ENCODE measurements at places on chromosomes 2 and 18.

DNA sequence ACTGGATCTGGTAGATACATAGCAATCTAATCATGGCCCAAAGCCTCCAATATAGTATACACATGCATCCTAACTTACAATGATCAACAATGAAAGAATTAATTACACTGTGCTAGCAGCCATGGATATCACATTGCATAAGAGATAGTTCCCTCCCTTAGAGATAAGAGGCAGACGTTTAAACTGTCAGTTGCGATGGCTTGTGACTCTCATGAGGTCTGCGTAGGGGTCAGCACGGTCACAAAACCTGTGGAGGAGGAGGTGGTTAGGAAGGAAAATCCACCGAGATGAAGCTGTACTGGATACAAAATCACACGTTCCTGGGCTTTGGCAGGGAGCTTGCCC lies 800 bp upstream of the RALB start:
- no peak for DNase-seq

DNA sequence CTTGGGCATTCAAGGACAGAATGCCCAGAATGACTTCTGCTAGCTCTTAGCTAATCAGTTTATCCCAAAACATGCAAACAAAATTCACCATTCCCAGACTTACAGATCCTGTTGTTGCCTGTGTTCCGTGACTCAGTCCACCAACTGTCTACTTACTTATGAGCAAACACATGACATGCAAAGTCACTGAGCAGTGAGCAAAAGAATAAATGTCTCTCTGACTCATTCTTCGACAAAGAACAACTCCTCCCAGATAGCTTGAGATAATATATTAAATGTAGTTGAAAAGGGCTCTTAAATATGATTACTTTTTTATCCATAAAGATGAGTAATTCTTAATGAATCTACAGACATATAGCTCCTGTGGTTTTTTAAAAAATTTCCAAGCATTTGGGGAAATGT lies 9.0 kb upstream of the CREG2 start:
- peak; percentile 83 for DNase-seq

- DNase-seq: no peak
These were observed 694.2 kb upstream of the GYPC start for GRCh38 chr2:125961739-125962138.

GRCh38 chr2:59025157-59025757 lies 784.1 kb upstream of the FANCL start:
- DNase-seq: peak; percentile 25

DNA sequence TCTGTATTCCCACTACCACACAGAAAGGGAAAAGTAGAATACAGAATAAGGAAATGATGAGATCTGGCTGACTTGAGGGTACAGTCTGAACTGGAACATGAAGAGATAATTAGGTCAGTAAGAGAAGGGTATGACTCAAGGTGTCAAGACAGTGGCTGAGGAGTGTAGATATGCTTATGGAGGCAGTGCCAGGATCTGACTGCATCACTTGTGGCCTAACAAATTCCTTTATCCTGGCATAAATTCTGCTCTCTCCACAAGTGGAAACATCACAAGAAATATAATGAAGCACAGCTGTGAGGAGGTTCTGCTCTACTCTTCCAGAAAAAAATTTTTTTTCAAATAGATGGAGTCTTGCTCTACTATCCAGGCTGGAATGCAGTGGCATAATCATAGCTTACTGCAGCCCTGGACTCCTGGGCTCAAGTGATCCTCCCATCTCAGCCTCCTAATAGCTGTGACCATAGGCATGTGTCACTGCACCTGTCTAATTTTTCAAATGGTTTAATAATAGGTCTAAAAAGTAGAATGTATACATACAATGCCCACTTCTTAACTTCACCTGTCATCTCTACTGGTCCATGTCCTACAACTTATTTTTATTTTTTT lies 85.3 kb downstream of the C2orf74 start:
- DNase-seq: peak; percentile 65

DNA sequence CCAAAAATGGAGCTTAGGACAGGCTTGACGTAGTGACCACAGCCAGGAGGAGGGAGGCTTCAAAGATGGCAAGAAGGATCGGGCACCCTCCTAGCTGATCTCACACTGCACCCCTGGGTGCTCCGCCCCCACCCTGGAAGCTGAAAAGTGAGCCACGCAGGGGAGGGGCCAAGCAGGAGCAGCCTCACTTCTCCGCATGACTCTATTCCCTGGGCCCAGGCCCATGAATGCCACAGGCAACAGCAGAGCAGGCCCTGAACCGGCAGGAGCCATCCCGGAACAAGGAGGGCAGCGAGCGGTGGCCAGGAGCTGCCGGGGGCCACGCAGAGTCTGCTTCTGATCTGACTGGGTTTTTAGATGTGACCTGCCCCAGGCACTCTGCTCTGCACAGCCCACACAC lies 30.0 kb downstream of the BIN1 start:
- no peak for DNase-seq

GRCh38 chr18:5738526-5738925 lies 156.8 kb downstream of the TMEM200C start:
- DNase-seq: no peak

GRCh38 chr2:48993576-48993975 lies 160.7 kb downstream of the FSHR start:
- no peak for DNase-seq

DNA sequence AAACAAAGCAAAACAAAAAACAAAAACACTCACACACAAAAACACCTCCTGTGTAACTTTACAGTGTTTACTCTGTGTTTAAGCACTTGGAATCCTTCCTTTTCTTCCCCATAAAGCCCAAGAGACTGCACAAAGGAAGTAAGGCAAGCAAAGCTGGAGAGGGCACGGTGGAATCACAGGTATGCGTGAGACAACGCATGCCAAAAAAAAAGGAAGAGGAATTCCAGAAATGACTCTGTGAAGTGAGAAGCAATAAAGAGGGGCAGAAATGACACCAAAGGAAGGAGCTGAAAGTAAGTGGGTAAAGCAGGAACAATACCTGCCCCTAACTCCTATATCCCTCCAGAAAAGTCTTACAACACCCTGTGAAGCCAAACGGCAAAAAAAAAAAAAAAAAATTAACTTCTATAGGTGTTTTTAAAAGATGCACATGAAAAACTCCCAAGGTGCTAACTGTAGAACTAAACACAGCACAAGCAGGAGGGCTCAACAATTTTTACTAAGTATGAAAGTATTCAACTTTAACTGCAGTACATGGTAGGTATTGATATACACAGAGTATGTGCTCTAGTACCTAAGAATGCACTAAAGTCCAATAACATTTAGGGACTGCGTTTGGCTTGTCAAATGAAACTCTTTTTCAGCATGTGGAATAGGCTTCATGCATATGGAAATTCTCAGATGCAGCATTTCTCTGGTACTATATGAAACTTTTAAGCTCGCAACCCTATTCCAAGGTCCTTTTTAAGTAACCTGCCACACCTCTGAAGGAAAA lies 9.1 kb downstream of the RND3 start:
- DNase-seq: peak; percentile 68

DNA sequence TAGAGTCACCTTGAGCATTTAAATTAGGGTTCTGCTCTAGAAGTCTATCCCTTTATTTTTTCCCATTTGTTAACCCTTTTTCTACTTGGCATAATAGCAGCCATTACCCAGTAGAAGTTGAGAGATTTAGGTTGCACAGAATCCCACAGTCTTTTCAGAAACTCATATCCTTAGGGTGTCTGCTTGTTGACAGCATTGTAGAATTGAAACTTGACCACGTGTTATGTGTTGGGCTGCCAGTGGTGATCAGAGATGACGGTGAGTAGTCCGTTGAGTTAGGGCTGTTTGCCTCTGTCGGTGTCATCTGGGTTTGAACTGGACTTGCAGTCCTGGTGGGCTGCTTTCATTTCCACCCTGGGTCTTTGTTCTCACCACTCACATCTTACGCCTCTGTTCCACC lies 114.4 kb downstream of the NEDD4L start:
- no peak for DNase-seq

- DNase-seq: no peak
These were observed 9.6 kb upstream of the PELI1 start for GRCh38 chr2:64153811-64154210.

- no peak for DNase-seq
These were observed 144.8 kb upstream of the CYP26B1 start for GRCh38 chr2:72292433-72292832.

GRCh38 chr18:9575558-9575957 lies 38.8 kb downstream of the PPP4R1 start:
- DNase-seq: peak; percentile 80

DNA sequence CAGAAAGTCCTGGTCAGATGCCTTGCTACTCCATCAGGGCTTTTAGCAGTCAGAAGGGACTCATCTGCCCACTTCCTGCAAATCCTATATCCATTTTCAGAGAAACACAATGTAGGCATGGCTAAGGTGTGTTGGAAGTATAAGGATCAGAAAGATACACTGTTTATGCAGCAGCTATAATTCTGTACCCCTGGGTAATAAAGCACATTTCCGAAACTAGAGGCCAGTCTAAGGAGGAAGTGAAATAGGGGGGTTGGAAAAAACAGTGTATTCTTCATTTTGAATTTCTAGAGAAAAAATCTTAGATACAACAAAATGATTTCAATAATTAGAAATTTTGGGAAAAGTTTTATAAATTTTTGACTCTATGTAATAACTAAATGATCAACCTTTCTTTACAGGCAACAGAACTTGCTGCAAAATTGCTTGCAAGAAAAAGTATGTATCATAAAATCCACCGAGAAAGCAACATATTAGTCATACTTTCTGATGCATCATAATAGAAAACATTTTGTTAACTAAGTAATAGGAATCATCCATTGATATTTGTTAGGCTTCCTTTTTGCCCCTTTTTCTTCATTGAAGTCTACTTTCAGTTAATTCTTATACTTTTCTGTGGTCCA lies 47.4 kb downstream of the FSIP2 start:
- DNase-seq: no peak

DNA sequence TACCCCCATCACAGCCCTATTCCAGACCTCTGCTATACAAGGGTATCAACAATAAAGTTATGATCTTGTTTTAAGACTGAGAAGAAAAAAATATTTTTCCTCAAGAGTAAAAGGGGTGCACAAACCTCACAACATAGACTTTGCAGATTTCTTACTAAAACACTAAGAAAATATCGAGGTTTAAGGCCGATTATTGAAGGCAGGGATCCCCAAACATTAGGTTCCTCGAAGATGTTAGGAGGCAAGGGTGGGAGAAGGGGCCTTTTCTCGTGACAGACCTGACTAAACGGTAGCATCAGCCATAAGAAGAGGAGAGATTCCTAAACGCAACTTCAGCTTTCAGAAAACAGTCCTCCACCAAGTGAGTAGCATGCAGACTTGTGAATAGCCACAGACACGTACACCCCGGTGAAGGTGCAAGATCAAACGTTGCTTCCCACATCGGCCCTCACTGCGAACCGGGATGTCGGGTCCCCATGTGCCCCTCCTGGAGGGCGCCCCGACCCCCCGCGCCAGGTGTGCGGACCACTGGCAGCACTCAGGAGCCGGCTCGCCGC lies 678 bp downstream of the PIAS2 start:
- peak; percentile 43 for DNase-seq

- DNase-seq: no peak
These were observed 954.9 kb upstream of the GYPC start for GRCh38 chr2:125701070-125701469.

DNA sequence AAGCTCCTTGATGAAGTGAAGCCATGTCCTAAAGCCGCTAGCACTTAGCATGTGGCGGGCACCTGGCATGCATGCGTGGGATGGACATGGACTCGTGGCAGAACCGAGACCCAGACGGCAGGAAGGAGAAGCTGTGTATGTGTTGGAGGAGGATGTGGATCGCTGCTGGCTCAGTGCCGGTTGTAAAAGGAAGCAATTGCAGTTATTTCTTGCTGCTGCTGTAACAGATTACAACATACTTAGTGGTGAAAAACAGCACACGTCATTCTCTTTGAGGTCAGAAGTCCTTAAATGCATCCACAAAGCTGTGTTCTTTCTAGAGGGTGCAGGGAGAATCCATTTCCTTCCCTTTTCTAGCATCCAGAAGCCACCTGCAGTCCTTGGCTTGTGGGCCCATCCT lies 74.6 kb downstream of the AGAP1 start:
- peak; percentile 9 for DNase-seq

DNA sequence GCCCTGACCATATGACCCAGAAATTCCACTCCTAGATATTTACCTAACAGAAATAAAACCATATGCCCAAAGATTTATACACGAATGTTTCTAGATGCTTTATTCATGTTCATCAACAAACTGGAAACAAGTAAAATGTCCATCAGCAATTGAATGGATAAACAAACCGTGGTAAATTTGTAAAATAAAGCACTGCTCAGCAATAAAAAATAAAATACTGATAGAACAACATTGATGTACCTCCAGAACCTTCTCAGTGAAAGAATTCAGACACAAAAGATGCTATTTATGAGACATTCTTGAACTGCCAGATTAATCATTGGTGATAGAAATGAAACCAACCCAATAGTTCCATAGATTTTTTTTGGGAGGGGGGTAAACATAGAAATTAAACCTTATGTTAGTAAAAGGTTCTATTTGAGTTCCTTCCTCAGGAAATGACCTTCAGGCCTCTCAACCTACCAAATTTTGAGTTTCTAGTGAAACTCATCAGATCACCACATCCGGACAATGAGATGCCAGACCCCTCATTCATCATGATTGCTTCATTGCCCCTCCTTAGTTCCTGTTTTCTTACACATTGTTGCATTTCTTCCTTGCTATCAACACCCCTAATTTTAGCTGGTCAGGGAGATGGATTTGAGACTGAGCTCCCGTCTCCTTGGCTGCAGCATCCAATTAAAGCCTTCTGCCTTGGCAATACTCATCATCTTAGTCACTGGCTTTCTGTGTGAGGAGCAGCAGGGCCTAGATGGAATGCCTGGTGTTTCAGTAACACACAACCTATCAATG lies 203.5 kb downstream of the LPIN1 start:
- DNase-seq: no peak

DNA sequence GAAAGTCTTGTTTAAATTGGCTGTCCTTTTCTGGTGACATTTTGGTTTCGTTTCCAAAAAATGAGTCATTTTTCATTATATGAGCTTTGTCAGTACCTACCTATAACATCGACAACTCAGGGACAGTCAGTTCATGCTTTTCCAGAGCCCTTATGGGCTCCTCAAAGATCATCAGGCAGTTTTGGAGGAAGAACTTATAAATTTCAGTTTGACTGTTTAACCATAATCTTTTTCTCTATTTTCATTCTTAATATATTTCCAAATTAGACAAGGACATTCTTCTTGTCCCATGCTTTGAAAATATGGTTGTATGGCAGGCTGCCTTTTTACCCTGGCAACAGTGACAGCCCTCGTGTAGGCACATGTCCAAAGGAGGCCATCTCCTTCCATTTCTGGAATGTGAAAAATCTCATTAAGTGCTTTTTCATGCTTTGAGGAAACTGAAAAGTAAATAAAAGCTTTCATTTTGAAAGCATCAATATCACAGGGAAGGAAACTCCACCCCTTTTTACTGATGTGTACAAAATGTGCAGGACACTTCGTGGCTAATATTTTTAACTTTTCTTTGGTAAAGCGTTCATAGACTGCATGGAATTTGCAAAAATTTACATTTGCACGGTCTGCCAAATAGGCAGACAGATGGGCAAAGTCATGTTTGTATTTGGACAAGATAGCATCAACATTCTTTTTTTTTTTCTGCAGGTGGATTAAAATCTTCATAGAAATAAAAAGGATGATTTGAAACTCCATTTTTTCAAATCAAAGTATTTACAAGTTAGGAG lies 7.2 kb upstream of the PROC start:
- DNase-seq: peak; percentile 85

Data from EL (cell line).